GM03348 (cell line): ENCODE measurements at places on chromosomes 3 and 15.
A peak's percentile ranks its signal among the peaks of the same experiment; 100 is the strongest.

- DNase-seq = no peak
These were observed 41.2 kb downstream of the IMPG2 start for GRCh38 chr3:101279162-101279561.

DNA sequence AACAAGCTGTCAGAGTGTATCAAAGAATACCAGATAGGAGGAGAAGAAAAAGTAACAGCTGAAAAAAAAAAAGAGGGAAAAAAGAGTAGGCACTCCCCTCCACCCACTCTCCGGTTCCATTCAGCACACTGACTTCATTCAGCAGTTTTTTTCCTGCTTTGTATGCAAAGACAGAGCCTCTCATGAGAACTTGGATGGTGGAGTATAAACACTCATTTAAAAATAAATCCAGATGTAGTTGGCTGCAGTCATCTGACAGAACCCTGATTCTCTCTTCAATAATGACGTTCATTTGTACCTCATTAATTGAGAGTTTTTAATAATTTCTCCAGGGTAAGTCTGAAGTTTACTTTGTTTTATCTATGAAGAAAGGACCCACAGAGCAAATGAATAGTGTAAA is 81.0 kb downstream of the TMEM108 start:
- no peak for DNase-seq

- DNase-seq = peak; percentile 66
These were observed 17.8 kb upstream of the MAP4 start for GRCh38 chr3:48034000-48034516.

GRCh38 chr15:52408823-52409222 is 113.2 kb upstream of the MYO5C start:
- DNase-seq = no peak

- DNase-seq = no peak
These were observed 69.8 kb upstream of the SLC4A7 start for GRCh38 chr3:27553886-27554540.

DNA sequence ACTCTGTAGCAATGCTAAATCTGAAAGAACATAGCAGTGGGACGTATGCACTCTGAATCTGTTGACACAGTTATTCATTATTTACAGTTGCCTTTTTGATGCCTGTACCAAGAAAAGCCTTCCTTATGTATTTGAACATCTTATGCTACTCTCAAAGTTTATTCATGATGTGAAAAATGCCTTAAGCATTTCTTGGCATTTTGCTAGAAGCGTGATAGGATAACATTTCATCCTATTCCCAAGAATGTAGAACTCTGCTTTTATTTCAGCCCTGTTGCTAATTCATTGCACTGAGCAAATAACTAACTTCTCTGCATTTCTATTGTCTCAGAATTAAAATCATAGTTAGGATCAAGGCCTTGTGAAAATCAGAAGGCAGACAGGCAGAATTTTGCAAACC is 105.5 kb downstream of the STRIT1 start:
- DNase-seq = no peak

- no peak for DNase-seq
These were observed 25.0 kb downstream of the LIPH start for GRCh38 chr3:185527364-185527763.

DNA sequence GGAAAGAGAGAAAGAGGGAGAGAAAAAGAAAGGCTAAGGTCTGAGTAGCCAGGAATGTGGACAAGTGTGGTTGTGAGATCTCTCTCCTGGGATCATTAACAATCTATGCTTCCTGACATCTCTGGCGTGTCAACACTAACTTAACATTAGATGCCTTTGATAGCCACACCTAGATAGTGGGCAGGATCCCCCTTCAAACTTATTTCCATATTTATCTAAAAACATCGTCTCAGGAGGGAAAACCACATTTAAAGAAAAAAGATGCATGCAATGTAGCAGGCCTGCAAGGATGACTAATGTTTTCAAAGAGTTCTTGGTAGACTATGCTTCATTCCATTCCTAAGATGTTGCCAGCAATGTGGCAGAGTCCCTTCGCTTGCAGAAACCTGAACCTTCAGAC is 80.9 kb downstream of the MLH1 start:
- peak; percentile 68 for DNase-seq

GRCh38 chr3:56838448-56838847 is 36.7 kb upstream of the ARHGEF3 start:
- DNase-seq = no peak

GRCh38 chr3:135456108-135456790 is 509.3 kb upstream of the PPP2R3A start:
- DNase-seq = no peak

DNA sequence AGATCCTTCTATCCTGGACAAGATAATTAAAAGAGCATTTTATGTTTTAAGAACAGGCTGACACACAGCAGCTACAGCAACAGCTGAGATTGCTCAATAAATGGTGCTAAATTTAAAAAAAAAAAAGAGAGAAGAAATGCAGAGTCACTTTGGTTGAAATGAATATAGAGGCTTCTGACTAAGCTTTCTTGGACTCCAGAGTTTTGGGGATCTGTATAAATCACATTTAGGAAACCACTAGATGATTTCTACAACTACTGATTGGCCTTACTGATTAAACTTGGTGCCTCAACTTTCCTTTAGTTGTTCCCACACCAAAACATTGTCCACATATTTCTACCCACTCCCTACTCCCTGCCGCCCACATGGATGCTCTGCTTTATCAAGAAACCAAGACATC is 132.9 kb upstream of the ZBTB20 start:
- DNase-seq = peak; percentile 62

DNA sequence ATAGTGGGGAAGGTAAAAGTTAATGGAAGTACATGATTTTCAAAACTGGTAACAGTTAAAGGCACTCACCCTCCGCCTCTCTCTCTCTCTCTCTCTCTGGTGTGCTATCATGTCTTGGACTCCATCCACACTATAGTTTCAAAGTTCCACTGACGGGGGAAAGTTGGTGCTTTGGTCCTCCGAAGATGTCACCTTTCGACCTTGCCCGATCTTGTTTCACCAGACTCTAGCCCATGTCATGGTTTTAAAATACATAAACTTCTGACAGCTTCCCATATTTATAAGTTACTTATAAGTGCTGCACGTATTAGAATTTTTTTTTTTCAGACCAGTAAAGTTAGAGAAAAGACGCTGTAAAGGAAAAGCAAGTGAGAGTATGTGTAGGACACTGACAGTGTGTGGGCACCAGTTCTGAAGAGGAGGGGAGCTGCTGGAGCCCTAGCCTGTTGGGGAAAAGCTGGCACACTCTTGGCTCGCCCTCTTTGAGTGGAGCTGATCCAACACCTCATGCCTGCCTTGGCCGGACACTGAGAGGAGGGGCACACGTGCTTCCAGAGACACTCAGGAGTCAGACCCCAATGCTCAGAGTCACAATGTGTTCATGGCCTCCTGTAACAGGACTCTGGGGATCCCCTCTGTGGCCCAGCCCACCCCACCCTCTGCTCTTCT is 200.5 kb upstream of the TPM1 start:
- no peak for DNase-seq

GRCh38 chr3:23739536-23739935 is 66.2 kb upstream of the UBE2E1 start:
- peak; percentile 73 for DNase-seq

DNA sequence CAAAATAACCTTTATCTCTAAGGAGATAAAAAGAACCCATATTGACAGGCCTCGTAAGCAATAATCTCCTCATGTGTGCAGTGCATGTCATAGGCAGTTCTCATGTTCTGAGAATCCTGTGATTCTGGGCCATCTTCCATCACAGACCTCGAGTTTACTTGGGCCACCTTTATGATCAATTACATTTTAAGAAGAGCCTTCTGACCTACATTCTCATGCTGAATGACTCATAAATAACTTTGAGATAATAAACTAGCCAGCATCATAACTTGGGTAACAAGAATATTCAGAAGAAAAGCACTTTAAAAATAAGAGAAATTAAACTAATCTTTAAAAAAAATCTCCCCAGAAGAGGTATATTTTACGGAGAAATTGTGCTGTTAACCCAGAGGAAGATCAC is 310.7 kb upstream of the ZNF717 start:
- DNase-seq = no peak

DNA sequence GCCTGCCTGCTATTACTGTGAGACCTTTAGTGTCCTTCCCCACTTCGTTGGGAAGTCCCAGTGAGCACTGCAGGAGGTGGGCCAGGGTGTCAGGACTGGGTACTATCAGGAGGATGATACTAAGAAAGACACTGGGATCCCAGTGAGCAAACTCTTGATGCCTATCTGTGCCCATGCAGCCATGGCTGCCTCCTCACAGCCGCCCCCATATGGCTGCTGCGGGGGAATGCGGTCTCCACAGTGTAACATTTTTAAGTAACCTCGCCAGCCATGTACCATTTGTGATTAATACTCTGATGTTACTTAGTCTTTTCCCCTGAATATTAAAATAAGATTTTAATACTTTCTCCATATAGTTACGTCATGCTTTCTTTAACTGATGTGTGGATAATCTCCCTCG is 312.2 kb downstream of the RYR3 start:
- no peak for DNase-seq

DNA sequence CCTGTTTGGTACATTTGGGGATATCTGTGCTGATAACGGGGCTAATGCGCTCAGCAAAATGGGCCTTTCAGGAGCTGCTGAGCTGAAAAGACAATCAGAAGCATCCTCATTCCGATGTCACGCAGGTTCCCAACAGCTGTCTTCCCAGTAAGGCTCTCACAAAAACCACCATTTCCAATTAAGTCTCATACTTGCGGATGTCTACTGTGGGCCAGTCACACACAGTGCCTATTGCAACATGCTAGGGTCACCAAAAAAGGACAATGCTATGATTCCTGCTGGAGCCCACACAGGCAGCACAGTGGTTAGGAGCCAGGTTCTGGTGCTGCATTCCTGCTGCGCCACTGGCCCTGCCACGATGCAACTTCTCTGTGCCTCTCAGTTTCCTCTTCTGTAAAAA is 16.4 kb upstream of the LDHAL6B start:
- no peak for DNase-seq

DNA sequence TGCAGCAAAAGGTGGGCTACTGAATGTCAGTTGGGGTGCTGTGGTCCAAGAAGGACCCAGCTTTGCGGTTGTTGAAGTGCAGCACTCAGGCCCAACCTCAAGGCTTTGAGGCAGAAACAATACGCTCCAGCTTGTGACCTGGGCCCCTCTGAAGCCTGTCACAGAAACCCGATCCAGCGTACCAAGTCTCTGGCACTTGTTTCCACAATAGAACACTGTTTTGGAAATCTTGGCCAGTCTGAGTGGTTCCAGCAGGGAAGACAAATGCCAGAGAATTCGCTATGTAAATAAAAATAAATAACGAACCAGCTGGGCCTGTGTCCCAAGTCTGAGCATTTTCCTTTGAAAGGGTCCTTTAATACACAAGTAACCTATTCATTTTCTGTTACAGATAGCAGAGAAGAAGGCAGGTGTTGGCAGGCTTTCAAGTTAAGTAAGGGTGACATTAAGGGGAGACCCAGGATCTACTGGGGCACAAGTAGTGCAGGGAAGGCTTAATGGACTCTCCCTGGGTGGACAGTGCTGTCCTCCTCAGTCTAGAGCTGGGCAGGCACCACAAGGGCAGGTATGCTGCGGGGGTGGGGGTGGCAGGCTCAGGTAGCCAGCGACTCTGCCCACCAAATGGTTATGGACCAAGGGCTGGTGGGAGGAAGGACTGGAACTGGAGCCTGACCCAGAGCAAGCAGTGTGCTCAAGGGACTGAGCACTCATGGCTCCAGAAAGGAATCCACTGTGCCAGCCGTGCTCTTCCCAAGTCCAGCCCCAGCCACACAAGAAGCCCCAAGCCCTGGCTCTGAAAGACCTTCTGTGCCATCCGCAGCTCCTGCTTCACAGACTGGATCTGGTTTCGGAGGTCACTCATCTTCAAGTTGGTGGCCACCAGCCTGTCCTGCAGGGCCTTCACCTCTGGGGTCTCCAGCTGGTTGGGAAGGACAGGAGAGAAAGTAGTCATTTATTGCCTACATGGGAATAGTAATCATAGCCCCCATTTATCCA is 26.3 kb downstream of the CCDC13 start:
- no peak for DNase-seq

GRCh38 chr3:176994891-176995781 is 202.1 kb downstream of the TBL1XR1 start:
- DNase-seq = no peak

DNA sequence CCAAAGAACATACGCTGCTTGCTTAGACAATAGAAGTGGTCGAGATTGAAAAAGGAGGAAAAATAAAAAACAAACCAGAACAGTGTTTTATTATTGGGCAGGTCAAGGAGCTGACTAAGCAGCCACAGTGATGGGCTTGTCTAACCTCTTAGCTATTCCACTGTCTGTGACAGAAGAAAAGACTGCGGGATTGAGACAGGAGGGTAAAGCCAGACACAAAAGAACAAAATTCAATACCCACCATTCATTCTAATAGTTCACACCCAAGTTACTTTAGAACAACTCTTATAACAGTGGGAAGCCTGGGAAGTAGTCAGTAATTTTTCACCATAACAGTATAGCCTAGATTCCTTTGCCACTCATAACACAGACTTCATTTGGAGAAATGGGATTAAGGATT is 435.4 kb downstream of the MFSD1 start:
- no peak for DNase-seq

DNA sequence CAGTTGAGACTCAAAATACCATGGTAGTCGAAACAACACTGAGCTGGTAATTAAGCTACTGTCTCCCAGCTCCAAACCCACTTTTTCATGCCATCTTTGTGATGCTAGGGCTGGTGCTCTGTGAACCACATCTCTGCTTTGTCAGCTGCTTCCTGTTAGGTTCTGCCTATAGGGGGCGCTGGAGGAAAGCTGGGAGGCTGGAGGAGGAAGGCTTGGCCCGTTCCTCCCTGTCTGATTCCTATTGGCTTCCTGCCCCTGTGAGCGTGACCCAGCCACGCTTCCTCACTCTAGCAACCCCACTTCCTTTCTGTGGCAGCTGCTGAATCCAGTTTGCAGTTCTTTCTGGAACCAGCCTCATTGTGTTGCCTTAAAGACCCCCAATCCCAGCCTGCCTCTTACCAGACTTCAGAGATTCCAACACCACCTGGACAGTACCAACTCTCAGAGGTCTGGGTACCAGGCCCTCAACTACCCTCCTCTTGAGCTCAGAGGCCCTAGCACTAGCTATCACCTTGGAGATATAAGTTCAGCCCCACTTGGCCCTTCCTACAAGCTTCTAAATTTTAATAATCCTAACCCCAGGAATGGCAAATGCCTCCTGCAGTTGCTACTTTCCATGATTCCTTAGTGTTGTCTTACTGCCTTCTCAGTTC is 120.9 kb downstream of the ERC2 start:
- DNase-seq = no peak

DNA sequence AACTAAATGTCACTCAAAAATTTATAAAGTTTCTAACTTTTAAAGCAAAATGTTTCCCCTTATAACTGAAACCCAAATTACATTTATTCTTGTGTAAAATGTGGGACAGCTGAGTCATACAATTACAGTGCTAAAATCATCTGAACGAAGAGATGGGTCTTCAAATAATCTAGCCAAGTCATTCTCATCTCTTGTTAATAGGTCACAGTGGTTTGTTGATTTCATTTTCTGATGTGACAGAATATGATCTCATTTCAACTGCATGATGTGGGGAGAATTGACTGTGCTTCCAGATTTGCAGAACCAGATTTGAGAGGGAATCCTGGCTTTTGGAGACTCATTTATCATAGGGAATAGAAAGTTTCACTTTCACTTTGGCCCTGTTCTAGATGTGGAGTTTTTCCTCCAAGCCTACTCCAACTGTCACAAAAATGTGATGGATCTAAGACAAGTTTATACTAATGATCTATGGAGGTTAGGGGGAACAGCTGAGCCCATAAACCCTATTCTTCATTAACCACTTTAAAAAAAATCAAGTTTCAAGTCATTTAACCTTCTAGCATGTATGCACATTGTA is 685.0 kb downstream of the PDCD6IP start:
- DNase-seq = no peak

- no peak for DNase-seq
These were observed 30.5 kb upstream of the PLXNA1 start for GRCh38 chr3:126952261-126952982.

- DNase-seq = no peak
These were observed 168.4 kb upstream of the ARRDC4 start for GRCh38 chr15:97791824-97792792.
